ENCODE measurements at places on chromosomes 13 and 19.

DNA sequence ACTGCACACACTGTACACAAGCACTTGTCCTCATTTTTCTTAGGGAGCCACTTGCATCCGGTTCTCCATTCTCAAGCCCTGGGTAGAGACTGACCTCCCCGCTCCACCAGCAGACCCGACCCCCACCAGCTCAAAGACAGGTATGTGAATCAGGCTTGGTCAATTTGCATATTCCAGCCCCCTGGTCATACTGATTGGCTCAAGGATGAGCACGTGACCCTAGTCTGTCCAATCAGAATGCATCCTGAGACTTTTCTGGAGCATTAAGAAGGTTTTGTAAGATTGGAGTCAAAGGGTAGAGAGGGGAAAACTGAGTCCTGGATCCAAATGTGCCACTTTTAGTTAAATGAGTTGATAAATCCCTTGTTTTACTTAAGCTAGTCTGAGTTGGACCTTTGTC, 34.1 kb downstream of the NOTCH3 start:
- DNase-seq, result no peak

- no peak for DNase-seq
Observed at GRCh38 chr13:79385694-79386093, 20.4 kb downstream of the RBM26 start.

DNA sequence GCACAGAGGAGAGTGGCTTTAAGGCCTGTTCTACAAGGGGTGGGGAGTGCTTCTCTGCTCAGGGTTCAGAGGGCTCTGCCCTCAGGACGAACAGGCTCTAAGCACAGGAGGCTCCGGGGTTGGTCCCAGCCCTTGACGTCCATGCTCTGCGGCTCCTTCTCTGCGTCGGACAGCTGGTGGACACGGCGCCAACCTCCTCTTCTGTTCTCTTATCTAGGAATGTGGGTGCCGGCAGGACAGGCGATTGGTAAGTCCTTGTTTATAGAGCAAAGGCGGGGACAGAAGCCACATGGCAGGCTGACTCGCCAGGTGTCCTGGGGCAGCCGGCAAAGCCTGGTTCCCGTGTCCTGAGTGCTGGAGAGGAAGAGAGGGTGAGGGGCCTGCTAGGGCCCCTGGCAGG, 8.4 kb upstream of the RPS15 start:
- DNase-seq, result no peak

GRCh38 chr13:36673838-36674326, at the start of gene SERTM1:
Gene SERTM1, plus strand, starts transcription at chr13:36674020. Its CDS starts 21,059 bp downstream, at chr13:36695079.
- DNase-seq, result no peak

GRCh38 chr13:26184791-26185250, 37.3 kb downstream of the RNF6 start:
- DNase-seq, result peak; percentile 60

GRCh38 chr19:21922276-21922675, 86.3 kb upstream of the ZNF43 start:
- no peak for DNase-seq

GRCh38 chr13:59721926-59722910, 441.5 kb downstream of the DIAPH3 start:
- DNase-seq, result no peak

All from CD4-positive, alpha-beta T cell (primary cell).